ENCODE measurements at places on chromosomes 16 and 17.
A peak's percentile ranks its signal among the peaks of the same experiment; 100 is the strongest.

GRCh38 chr16:86823125-86823524 lies 244.8 kb downstream of the FOXL1 start:
- no peak for DNase-seq

DNA sequence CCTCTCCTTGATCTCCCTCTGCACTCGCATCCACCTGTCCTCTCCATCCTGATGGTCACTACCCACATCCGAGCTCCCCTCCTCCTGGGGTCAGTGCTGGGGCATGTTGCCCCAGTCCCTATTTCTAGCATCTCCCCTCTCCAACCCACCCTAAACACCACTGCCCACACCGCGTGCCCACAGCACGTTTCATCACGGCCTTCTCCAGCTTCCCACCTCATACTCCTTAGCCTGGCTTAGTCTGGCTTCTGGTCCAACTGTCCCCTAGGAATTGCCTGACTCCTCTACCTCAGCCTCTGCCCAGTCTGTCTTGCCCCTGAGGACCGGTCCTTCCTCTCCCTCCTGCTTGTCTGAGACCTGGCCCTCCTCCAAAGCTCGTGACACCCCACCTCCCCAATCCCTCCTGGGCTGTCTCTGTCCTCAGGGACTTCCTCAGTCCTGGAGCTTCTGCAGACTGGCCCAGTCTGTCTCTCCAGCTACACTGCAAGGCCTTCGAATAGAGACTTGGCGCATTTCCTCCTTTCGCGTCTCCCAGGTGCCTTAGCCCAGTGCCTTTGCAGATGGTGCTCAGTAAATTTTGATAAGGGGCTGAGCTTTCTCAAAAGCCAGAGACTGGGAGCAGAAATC lies 4.9 kb downstream of the ALOX15 start:
- no peak for DNase-seq

DNA sequence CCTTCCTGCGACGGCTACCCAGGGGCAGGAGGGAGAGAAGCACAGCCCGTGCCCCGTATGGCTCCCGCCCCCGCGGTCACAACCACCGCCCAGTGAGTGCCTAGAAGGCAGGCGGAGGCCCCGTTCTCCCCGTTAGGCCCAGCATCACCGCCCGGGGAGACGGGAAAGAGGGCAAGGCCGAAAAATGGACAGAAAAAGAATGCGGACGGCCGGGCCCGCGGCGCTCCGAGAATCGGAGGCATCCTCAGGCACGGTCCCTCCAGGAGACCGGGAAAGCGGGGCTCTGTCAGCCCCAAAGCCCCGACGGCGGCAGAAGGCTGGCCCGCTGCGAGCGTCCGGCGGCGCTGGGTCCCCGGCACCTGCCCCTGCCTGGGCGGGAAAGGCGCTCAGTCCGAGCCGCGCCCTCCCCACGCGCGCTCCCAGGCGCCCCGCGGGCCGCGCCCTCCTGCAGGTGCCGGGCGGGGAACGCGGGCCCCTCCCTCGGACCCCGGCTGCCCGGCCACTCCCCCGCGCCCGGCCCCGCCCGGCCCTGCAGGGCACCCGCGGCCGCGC lies 407 bp downstream of the MCRIP1 start:
- DNase-seq = peak; percentile 21

GRCh38 chr17:62703261-62703775 lies 75.8 kb downstream of the MRC2 start:
- peak; percentile 56 for DNase-seq

GRCh38 chr17:9244066-9245052 lies 223.0 kb downstream of the NTN1 start:
- DNase-seq = peak; percentile 75

GRCh38 chr16:5041600-5042133 lies 7.9 kb upstream of the NAGPA start:
- DNase-seq = peak; percentile 65

GRCh38 chr17:70976447-70976846 lies 807.1 kb downstream of the KCNJ2 start:
- no peak for DNase-seq

GRCh38 chr16:23823475-23824384 lies 12.1 kb upstream of the PRKCB start:
- DNase-seq = no peak

DNA sequence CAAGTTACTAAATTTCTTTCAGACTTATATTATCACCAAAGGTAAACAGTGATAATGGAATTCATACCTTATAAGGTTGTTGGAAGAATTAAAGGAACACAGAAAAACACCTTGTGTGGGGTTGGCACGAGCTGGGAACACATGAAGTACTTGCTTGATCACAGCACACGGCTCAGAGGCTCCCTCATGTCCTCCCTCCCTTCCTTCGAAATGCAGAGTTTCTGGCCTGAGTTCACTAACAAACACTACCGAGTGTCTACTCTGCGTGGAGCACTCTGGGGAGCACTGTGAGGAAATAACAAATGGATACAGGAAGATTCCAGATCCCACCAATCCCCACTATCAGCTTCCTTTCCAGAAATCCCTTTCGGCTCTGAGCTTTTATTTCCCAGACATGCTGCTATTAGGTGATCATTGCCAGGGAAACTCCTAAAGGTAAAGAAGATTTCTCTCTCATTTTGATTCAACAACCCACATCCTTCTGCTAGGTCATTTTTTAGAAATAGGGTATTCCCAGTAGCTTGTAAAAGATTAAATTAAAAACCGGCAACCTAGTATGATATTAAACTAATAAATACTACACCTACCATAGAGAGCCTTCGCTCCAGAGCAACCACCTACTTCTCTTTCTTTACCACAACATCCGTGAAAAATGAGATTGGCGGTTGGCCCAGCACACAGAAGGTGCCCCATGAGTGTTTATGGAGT lies 6.1 kb upstream of the HNF1B start:
- DNase-seq = no peak

- DNase-seq = peak; percentile 10
Measured at GRCh38 chr16:3638916-3639644, 15.4 kb upstream of the DNASE1 start.

- DNase-seq = peak; percentile 31
Measured at GRCh38 chr16:53785044-53785443, 81.1 kb downstream of the FTO start.
